ENCODE measurements at places on chromosomes 6 and 20. TPM values are rescaled to one million over a fixed set of nuclear protein-coding genes. Genes with fewer than 3 reads are reported as not detected.

DNA sequence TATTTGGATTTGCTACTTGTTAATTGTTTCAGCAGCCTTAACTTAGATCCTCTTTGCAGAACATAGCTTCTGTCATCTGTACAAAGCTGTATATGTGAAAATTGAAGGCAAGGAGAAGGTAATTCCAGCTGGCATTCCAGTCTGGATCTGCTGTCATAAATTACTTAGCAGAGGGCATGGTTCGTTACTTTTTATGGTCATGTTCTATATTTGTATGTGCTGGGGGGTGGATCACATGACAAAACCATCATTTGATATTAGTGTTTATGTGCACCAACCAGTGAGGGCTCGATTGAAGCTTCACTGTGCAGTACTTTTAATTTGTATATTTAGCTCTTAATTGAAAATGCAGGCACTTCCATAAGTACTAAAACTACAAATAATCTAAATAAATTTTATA, 80.2 kb downstream of the CAP2 start:
- no peak for DNase-seq

- no peak for DNase-seq
Measured at GRCh38 chr20:38012332-38012731, 20.9 kb downstream of the TTI1 start.

DNA sequence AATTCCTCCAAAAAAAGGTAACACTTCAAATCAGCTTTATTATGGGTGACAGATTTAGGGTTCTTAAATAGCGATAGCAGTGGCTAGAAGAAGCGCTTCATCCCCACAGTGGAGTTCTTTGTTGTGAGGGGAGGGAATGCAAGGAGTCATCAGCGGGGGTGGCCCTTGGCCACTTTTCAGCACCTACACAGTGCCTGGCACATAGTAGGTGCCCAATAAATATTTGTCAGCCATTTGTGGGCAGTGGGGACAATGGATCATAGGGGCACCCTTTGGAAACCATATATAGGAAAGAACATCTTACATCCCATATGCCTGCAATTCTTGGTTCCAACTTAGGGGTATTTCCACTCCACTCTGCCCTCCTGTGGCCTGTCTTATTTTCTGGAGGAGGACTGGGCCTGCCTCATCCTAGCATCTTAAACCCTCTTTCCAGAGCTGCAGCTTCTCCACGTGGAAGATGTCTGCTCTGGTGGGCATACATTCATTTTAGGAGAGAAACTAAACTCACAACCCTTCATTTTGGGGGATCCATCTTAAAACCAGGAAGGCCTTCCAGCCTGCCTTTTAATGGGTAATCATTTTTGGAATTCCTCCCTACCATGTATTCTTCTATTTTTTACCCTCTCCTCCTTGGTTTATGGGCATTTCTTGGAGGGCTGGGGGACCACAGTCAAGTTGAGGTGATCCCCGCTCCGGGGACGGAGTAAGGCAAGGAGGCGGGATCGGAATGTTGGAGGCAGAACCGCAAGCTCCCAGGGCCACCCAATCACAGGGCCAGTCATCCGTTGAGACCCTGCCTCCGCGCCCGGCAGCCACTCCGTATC, 2.6 kb upstream of the GPSM3 start:
- no peak for DNase-seq

DNA sequence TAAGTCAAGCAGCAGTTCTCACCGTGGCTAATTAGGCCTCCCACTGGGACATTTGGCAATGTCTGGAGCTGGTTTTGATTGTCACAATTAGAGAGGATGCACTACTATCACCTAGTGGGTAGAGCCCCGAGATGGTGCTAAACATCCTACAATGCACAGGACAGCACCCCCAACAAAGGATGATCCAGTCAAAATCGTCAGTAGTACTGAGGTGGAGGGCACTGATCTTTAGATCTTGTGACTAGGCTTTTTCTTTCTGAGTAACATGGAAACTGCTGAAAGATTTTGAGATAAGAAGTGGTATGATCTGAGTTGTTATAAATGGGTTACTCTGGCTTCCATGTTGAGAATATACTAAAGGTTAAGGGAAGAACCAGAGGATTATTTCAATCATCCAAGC, 12.0 kb downstream of the UBD start:
- DNase-seq, result no peak

GRCh38 chr20:41218466-41218865, 81.1 kb downstream of the PLCG1 start:
- DNase-seq, result no peak

SNAP25 gene
- total RNA-seq, result 8.6 TPM

DNA sequence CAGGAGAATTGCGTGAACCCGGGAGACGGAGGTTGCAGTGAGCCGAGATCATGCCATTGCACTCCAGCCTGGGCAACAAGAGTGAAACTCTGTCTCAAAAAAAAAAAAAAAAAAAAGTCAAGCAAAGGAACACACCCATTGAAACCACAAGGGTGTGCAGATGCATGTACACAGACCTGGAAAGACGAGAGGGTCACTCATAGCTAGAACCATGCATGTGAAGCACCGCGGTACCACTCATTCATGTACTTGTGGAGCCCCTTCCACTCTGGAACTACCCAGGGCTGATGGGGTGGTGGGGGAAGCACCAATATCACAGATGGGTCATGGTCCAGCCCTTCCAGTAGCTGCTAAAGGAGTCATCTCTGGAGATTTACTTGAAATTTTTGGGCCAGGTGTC, 7.4 kb upstream of the TJAP1 start:
- DNase-seq, result no peak

DNA sequence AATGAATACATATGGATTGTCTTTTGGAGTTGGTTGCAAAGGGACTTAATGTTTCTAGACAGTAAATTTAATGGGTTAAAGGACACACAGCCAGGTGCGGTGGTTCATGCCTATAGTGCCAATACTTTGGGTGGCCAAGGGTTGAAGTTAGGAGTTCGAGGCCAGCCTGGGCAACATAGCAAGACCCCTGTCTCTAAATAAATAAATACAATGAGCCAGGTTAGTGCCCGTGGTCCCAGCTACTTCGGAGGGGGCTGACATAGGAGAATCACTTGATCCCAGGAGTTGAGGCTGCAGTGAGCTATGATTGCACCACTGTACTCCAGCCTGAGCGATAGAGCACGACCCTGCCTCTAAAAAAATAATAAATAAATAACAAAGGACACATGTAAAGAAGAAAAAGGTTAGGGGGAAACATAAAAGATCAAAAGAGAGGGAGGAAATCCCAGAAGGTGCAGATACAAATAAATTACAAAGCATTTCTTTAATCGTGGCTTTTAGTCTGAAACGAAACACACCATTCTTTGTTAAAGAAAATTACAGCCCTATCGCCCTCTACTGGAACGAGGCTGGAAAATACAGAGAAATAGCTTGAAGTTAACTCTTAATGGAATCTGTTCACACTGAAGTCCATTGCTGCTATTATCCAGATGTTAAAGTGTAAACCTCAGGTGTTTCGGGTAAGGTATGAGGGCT, 42.6 kb upstream of the SCML4 start:
- DNase-seq, result no peak

DNA sequence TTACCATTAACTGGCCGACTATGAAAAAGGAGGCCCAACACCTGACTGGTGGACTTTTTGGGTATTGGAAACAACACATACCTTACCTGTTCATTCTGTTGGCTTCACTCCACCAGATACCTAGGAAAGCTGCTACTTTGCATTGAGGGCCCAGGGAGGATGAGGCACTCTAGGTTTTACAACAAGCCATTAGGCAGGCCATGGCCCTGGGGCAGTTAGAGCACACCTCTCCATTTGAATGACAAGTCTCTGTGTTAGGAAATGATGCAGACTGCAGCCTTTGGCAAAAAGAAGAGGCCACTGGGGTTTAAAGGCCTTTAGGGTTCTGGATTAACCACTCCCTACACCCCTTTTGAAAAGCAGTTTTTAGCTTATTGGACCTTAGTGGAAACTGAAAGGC, 144.3 kb downstream of the OR2B2 start:
- DNase-seq, result no peak

DNA sequence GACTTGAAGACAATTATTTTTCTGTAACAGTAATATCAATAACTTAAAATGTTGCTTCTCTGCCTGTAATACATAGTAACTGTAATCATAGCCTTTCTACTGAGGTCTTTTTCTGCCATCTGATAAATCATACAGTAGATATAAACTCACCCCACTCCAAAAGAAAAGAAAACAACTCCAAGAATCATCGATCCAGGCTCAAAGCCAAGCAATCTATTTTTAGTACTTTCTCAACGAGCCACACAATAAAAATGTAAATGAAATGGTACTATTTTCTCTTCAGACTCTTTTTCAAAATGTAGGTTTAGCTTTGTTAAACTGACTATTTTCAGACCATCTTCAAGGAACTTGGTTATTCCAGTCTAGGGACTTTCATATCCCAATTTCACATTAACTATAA, 493.3 kb downstream of the ADGRB3 start:
- DNase-seq, result no peak

DNA sequence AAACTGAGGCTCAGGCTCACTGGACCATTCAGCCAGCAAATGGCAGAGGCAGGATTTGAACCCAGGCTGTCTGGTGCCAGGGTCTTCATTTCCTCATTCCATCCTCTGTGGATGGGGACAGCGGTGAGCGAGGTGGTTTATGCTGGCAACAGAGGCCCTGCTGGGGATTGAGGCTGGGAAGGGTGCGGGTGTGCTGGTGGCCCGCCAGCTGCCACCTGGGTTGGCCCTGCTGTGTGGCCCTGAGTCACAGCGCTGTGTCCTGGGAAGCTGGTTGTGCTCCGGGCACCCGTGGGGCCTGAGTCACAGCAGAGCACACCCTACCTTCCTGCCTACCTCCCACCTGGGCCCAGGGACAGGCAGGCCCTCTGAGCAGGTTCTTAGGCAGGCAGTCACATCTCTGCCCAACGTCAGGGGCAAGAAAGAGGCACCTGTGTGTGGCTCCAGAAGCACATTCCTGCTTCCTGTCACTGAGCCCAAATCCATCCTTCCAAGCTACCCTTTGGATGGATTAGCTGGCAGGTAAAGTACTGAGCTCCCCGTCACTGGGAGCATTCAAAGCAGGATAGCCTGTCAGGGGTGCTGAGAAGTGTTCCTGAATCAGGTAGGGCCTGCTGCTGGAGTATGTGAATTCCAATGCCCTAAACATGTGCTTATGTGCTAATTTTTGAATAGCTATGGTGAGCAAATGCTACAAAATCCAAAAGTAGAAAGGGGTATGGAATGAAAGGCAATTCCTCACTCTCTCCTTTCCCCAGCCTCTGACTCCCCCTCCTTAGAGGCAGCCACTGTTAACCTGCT, 53.9 kb downstream of the CEBPB start:
- DNase-seq, result no peak

CST1 gene
- not detected for total RNA-seq

DNA sequence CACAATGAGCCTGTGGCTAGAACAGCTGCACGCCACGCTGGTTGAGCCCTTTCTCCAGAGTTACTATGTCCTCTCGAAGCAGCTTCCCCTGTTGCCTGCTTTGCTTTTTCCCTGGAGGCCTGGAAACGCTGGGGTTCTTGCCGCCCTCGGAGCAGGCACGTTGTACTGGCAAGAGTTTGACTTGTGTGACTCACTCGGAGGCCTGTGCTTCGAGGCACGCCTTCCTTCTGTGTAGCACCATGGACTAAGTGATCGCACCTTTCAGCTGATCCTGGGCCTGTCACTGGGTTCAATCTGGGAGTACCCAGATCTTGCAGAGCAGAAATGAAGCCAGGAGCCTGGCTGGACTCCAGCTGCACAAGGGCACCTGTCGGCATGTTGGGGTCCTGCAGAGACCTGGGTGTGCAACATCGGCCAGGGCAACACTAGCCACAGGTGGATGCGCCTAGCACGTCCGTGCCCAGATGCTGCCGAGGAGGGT, 5.2 kb downstream of the INSM1 start:
- DNase-seq, result no peak

- no peak for DNase-seq
Measured at GRCh38 chr6:5241252-5241651, 19.5 kb downstream of the LYRM4 start.

DNA sequence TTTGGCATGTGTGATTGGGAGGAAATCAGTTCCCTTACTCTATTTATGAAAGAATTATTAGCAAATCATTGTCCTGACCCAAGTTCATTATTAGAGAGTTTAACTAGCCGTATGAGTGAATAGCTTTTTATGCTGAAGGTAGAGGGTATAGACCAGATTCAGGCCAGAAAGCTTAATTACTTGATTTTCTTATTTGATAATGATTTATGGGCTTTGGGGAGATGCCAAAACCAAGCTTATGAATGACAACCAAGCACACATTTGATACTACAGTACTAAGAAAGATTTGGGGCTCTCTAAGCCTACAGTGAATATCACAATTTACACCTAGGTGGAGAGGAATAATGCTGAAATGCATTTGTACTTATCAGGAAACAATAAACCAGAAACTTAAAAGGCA, 193.2 kb downstream of the ARHGAP18 start:
- no peak for DNase-seq

PNISR gene
- total RNA-seq, result 268 TPM

GRCh38 chr6:42179945-42180313, 6.8 kb downstream of the GUCA1A start:
- no peak for DNase-seq

- DNase-seq, result no peak
Measured at GRCh38 chr6:73878403-73878802, 182.4 kb downstream of the CD109 start.

DNA sequence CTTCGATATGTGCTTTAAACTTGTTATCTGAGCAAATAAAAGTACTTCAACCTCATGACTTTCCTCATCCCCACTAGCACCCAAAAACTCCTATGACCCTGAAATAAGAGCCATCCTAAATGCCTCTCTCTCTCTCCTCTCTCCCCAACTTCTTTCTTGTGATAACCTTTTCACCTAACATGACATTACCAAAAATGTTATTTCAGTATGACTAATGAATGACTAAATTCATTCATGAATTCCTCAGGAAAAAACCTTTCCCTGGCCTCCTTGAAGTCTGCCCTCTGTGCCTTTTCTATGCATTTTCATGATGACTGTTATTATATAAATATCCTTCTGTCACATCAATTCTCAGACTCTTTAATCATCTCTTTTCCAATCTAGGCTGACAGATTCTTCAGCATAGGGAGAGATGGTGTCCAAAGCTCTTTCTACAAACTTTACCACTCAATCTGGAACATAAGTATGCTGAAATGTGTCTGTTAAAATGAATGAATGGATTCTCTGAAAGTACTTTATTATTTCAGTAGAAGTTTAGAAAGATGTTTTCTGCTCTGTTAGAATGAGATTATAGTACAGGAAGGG, 114.3 kb upstream of the GGTLC1 start:
- no peak for DNase-seq

ZBTB2 gene
- total RNA-seq, result 14.2 TPM

DNA sequence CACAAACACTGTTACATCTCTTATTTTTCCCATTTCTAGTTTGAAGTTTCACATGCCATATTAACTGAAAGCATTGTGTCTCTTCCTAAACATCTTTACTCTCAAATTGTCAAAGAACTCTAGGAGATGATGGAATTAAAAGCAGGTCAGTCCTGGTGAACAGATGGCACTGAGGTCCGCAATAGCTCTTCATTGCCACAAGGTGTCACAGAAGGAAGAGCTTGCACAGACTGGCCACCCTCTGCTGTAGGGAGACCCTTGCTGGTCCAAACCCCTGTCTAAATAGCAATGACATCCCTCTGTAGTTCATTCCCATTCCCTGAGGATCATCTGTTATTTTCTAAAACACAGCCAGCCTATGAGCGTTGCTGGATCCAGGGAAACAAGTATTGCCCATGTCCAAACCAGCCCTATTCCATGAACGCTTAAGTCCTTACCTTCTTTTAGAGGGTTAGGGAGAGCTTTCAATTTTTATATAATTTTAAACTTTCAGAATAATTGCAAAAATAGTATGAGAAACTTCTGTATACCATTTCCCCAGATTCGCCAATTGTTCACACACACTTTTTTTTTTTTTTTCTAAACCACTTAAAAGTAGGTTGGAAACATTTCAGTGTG, 10.1 kb upstream of the HDAC2 start:
- no peak for DNase-seq

- DNase-seq, result no peak
Measured at GRCh38 chr6:109944448-109944847, 33.7 kb upstream of the GPR6 start.

TTK gene
- 21.9 TPM for total RNA-seq

All from urinary bladder (tissue), 4 donors.